ENCODE measurements at places on chromosomes 13 and 19.
A peak's percentile ranks its signal among the peaks of the same experiment; 100 is the strongest.

GRCh38 chr13:26012995-26013394 lies 38.8 kb downstream of the SHISA2 start:
- DNase-seq = no peak

DNA sequence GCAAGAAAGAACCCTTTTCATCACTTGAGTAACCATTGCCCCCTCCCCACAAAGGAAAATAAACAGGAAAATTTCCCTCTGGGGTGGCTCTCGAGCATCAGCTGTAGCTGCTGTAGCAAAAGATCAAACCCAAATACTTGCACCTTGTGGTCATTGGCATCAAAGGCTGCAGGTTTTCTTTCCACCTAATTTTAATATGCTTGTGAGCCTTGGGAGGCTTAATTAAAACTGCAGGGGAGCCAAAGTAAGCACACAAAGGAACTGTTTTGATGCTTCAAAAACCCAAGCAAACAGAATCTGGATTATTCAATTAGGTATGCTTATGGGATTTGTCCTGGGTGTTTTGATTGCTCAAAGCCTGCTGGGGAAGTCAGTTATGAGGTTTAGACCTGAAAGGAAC lies 119.5 kb downstream of the SHISA2 start:
- no peak for DNase-seq

GRCh38 chr19:7953060-7953459 lies 9.6 kb upstream of the TIMM44 start:
- no peak for DNase-seq

DNA sequence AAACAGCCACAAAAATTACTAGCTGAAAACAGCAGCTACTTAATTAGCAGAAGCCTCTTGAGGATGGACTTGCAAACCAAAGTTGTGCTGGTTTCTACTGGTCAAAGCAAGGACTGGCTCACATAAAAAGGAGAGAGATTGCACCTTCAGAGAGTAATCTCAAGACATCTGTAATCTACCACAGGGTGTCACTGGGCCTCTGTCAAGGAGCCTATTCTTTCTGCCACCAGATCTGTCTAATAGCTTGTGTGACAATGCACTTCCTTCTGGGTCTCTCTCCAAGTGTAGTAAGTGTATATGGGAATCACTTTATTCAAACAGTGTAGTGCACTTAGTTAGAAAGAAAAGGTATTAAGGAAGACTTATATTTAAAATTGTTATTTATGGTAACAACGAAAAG lies 24.4 kb upstream of the ZNF561 start:
- DNase-seq = no peak

DNA sequence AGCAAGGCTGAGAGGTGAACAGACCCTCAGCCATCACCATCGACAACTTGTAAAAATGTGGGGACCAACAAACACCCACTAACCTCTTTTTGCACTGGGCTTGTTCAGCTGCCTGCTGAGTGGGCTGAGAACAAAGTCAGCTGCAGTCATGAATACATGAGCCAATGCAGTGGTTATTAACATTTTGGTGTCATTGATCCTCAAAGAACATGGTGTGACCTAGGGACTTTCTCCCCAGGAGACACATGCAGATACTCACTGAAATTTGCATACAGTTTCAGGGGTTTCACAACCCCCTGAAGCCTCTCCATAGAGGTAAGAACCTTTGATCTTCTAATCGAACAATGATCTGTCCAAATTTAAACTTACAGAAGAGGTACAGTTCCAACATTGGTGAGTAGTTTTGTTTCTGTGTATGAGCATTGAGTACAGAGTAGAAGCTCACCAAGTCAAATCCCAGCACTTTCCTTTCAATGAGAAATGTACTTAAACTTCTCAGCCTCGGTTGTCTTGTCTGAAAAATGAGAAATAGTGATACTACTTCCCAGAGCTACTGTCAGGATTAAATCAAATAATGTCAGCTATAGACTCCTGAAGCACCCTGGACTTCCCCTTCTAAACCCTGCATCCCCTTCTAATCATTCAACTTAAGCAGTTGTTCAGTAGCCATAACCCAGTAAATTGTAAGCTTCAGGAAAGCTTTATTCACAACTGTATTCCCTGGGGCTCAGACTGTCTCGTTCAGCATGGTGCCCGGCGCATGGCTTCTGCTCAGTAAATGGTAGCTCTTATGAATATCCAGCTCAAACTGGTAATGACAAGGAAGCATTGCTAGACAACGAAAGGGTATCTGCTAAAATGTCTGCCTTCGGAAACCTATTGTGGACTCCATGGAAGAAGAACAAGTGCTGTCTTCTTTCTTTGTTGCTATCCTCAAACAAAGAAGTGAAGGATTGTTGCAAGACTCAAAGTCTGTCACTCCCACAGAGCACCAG lies 148.7 kb downstream of the FOXO1 start:
- no peak for DNase-seq

- DNase-seq = no peak
These were observed 323.9 kb downstream of the MZT1 start for GRCh38 chr13:72403396-72404010.

DNA sequence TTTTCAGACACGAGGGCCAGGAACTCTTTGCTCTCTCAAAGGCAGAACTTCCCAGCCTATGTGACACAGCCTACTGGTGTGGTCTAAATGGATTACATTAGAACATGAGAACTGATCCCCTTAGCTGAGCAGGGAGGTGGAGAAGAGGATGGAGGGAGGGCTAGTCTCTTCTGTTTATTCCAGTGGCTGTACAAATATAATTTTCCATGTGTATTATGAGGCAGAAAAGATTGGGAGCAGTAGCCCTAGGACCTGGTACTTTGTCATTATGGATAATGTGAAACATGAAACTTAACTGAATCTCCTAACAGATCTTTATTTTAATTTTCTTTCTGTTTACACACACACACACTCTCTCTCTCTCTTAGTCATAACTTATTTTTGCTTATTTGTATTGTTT lies 82.1 kb downstream of the WDFY2 start:
- no peak for DNase-seq

DNA sequence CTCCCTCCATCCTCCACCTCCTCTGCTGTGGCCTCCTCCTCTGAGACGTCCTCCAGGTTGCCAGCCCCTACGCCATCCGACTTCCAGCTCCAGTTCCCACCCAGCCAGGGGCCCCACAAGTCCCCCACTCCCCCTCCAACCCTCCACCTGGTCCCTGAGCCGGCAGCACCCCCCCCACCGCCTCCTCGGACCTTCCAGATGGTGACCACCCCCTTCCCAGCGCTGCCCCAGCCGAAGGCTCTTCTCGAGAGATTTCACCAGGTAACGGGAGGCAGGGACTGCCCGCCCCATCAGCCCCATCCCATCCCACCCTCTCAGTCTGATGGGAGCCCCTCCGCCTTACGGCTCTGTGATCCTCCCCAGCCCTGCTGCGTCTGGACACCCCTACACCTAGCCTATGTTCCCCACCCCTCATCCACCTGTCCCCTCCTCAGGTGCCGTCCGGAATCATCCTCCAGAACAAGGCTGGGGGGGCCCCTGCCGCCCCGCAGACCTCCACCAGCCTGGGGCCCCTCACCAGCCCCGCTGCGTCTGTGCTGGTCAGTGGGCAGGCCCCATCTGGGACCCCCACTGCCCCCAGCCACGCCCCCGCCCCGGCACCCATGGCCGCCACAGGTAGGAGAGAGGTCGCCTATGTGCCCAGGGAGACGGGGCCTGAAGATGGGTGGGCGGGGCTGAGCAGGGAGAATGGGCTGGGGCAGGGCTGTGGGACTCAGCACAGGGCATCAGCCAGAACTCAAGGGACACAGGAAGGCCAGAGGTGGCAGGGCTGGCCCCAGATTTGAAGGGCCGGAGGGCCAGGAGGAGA lies 18.6 kb upstream of the EHD2 start:
- no peak for DNase-seq

GRCh38 chr13:52743988-52744387 lies 4.4 kb upstream of the CNMD start:
- DNase-seq = no peak

- no peak for DNase-seq
These were observed 3.3 kb downstream of the SWSAP1 start for GRCh38 chr19:11377756-11378155.

DNA sequence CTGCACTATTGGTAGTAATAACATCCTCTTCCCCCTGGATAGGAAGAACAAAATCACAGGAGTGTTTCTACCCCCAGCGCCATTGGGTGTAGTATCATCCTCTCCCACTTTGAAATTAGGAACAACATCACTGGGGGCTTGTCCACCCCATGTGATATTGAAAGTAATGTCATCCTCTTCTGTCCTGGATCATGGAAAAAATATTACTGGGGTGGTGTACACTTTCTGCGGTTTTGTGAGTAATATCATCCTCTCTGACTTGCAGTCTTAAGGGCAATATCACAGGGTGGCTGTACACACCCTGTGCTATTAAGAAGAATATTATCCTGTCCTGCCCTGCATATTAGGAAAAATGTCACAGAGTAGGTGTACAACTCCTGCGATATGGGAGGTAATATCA lies 4.9 kb upstream of the RGCC start:
- no peak for DNase-seq

GRCh38 chr13:74444161-74444571 lies 310.0 kb upstream of the KLF12 start:
- no peak for DNase-seq

DNA sequence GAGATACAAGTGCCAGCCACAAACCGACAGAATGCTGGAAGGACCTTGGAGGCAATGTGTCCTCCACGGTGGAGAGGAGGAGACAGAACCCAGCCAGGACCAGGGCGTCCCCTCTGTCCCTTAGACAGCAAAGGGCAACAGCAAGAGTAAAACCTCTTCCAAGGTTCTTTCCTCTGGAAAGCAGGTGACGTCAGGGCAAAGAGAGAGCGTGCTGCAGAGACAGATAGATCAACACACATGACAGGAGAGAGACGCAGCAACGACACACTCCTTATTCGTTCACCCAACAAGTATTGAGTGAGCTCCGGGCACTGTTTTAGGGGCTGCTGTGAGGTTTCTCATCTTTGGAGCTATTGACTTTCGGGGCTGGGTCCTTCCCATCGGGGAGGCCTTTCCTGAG lies 1.3 kb upstream of the GALP start:
- DNase-seq = no peak

- peak; percentile 95 for DNase-seq
These were observed 7.3 kb upstream of the HOOK2 start for GRCh38 chr19:12782424-12783290.

DNA sequence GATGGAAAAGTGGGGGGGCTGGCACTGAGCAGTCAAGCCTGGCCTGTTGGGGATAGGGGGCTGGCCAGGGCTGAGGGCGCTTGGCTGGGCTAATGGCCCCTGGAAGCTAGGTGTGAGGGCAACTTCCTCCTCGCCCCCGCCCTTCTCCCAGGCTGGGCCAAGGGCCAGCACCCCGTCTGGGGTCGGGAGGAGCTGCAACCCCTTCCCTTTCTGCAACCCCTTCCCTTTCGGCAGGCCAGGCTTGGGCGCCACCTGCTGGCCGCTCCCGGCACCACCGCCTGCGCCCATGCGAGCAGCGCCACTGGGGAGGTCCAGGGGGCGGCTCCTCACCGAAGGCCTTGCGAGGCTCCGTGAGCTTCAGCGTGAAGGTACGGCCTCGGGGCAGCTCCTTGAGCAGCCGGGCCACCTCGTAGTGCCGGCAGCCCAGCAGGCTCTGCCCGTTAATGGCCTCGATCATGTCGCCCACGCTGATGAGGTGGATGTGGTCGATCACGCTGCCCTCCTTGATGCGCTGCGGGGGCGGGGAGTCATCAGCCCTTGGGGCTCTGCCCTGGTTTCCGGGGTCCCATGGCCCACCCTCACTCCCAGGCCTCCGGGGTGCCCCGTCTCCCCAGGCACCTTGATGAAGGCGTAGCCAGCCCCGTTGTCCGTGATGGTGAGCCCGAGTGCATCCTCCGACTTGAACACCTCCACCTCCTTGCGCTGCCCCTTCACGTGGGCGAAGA lies 5.0 kb upstream of the PTGER1 start:
- DNase-seq = peak; percentile 54

GRCh38 chr19:10001899-10002298 lies 8.4 kb downstream of the COL5A3 start:
- no peak for DNase-seq

GRCh38 chr13:69373747-69374425 lies 733.7 kb upstream of the ATXN8OS start:
- DNase-seq = no peak

DNA sequence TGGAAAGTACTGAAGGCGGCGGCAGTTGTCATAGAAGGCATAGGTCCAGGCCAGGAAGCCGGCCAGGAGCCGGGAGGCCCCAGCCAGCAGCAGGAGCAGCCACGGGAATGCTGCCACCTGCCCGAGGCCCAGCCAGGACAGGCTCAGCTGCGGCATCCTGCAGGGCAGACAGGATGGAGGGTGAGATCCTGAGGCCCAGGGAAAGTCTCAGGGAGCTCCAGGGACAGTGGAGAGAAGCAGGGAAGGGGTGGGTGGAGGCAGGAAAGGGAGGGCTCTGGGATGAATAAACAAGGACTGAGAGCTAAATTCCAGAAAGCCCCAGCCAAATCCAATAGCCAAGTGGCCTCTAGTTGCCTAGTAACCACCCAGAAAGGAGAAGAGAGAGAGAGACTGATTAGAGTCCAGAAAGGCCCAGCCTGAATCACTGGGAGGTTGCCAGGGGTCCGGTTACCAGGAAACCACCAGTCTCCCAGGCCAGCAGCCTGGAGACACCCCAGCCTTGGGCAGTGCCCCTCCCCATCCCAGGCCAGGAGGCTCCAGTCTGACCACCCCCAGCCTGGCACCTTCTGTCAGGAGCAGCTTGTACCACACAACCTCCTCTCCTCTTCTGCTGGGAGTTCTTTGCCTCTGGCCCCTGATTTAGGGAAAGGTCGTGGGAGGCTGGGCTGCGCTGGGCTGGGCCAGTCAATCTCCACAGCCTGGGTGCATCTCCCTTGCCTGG lies 7.5 kb upstream of the OR10H5 start:
- DNase-seq = no peak

DNA sequence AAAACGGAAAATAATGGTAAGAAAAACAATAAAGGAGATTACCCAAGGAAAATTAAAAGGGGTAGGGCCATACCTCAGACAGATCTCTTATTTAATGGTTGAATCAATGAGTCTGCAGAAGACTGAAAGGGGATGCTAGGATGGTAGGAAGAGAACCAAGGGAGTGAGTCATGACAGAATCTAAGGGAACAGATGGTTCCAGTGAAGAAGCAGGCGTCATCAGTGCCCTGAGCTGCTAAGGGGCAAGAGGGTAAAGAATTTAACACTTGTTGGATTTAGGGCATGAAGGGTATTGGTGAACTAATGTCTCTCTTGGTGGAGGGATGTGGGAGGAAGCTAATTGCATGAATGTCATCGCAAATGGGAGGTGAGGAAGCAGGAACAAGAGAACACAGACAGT lies 329.2 kb upstream of the TSHZ3 start:
- no peak for DNase-seq

Measured in activated CD4-positive, alpha-beta T cell treated with anti-CD3 and anti-CD28 coated beads for 4 hours (primary cell).